A549 (cell line): ENCODE measurements at places on chromosomes 11 and 22. TPM values are rescaled to one million over a fixed set of nuclear protein-coding genes. Genes with fewer than 3 reads are reported as not detected.

Gene OR52A1
- not detected in 3 replicates for polyA plus RNA-seq

Gene OR52L1
- polyA plus RNA-seq: not detected in 3 replicates

Gene NXPE4
- polyA plus RNA-seq: not detected in 3 replicates

Gene KCNJ11
- 0.41 to 0.69 TPM (median 0.53 TPM) in 3 replicates for polyA plus RNA-seq

Gene CHRM4
- 0.28 to 0.38 TPM (median 0.29 TPM) in 3 replicates for polyA plus RNA-seq

Gene OR5P2
- polyA plus RNA-seq: not detected in 3 replicates

Gene SCUBE2
- 0.21 to 0.49 TPM (median 0.45 TPM) in 3 replicates for polyA plus RNA-seq

DNA sequence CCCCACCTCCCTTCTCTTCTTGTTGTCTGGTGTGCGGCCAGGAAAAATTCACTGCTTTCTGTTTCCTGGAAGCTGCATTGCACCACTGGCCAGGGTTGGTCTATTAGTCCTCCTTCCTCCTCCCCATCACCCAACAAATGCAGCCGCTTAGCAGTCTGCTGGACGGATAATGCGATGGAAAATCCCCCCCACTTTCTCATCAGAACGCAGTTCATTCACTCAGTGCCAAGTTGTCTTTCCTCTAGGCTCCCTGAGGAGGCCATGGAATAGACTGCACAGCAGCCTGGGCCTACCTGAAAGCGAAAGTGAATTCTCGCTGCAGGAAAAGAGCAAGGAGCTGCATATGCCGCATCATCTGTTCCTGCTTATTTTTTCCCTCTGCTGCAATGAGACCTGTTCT is 513.6 kb downstream of the METTL15 start:
- DNase-seq: no peak

DNA sequence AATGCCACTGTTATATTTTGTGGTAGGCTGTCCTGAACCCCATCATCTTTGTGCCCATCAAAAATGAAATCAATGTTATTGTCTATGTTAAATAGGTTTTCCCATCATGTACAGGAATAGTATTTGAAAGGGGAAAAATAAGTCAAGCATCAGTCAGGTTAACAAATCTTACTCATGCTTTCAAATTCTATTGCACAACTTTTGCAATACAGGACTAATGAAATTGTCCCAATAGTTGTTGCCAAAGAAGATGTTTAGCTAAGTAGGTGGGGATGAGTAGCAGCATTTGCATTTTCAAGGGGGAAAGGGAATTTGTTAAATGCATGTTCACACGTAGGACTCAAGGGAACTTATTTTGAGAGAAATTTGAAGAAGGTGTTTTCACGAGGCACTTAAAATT is 962.1 kb downstream of the JRKL start:
- no peak for DNase-seq

GRCh38 chr11:110908401-110909105 is 196.3 kb upstream of the ARHGAP20 start:
- DNase-seq: peak; percentile 8

DNA sequence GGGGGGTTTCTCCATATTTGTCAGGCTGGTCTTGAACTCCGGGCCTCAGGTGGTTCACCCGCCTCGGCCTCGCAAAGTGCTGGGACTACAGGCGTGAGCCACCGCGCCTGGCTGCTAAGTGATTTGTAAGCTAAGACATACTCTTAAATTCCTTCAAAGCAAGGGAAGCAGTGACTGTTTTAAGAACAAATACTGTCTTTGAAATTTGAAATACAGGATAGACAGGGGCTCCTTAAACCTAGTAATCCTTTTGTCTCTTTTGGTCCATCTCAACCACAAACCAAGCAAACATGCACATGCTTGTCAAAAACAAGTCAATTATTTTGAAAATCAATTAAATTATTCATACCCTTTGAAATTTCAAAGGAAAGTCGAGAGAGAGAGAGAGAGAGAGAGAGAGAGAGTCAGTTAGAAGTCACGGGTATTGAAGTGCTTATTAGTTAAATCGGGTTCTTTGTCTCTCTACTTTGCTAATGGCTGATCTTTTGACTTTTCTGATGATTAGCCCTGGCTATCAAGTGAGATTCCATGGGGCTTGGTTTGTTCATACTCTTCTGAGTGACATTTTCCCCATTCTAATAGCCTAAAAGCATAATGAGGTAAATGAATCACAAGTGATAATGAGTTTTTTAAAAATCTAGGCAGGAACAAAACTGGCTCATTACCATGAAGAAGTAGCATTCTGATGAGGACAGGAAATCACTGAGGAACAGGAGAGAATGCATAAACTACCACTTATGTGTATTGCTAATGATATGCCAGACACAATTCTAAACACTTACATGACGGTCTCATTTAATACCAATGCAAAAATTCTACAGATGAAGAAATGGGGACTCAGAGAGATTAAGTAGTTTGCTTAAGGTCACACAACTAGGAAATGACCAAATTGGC is 48.0 kb downstream of the MCHR1 start:
- no peak for DNase-seq

GRCh38 chr22:32706149-32706548 is 95.4 kb upstream of the TIMP3 start:
- DNase-seq: peak; percentile 10

DNA sequence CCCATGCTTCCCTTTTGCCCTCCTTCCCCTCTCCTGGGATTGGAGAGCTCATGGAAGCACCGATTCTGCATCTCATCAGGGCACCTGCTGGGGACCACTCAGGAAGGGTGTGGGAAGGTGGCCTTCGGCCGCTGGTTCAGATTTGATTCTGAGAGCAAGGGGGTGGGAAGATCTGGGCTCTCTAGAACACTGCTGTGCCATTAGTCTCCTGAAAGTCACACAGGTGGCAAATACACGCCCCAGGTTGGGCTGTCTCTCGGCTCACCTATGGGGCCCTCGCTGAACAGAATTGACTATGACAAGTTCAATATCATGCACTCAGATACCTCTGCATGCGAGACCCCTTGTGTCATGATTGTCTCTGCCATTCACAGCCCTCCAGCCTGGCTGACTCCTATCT is 12.8 kb upstream of the APOBEC3A start:
- no peak for DNase-seq

DNA sequence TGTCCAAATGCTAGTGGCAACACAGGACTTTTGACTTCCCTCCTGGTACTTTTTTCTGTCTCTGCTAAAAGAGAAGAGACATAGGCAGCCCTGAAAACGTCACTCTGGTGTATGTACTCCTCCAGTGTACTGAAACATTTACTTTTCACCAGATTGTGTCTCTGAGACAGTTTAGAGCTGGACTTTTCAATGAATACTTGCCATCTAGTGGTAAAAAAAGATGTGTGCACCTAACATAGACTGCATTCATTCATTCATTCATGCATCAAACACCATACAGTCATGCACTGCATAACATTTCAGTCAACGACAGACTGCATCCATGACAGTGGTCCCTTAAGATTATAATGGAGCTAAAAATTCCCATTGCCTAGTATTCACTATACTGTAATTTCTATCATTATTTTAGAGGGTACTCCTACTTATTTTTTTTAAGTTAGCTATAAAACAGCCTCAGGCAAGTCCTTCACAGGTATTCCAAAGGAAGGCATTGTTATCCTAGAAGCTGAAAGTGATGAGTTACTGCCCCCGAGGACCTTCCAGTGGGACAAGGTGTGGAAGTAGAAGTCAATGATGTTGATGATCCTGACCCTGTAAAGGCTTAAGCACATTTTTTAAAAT is 186.2 kb downstream of the SPON1 start:
- peak; percentile 10 for DNase-seq

DNA sequence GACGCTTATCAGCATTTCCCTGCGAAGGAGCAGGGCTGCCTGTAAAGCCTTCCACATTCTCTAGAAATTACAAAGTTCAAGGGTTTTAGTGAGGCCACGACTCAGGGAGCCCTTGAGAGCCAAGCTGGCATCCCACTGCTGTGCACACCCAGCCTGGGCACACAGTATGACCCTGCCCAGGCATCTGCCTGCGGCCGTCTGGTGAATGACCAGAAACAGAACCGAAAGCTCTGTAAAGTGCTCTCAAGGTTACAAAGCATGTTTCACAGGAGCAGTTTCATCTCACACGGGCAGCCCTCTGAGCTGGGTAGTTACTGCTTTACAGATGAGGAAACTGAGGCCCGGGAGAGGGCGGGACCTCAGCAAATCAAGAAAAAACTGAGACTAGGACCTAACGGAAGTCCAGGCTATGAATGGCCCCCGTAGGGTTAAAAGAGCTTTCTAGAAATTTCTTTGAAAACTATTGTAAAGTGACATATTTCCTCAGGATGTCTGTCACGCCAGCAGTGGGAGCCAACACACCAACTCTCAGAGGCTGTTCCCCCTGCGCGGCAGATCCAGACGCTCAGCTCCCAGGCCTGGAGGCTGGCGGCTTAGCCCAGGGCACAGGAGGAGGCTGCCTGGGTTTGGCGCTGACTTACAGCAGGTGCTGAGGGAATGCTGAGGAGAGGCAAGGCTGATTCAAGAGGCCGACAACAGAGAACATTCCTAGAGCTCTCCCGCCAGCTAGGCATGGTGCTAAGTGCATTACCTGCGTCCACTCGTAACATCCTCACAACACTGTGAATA is 7.7 kb upstream of the TCF20 start:
- DNase-seq: no peak

DNA sequence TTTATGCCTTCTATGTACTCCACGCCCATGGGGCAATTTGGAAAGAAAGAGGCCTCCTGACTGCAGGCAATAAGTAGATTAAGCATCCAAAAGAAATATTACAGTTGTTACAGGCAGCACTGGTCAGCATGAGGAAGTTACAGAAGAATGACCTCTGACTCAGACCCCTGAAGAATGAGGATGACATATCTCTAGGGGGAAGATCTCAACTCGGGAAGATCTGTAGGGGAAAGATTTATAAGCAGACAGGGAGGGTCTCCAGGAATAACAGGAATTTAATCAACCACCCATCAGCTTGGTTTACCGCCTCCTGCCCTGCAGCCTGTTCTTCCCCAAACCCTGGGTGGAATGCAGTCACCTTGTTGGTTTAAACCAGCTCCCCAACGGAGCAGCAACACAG is 58.0 kb downstream of the RCN1 start:
- DNase-seq: no peak

DNA sequence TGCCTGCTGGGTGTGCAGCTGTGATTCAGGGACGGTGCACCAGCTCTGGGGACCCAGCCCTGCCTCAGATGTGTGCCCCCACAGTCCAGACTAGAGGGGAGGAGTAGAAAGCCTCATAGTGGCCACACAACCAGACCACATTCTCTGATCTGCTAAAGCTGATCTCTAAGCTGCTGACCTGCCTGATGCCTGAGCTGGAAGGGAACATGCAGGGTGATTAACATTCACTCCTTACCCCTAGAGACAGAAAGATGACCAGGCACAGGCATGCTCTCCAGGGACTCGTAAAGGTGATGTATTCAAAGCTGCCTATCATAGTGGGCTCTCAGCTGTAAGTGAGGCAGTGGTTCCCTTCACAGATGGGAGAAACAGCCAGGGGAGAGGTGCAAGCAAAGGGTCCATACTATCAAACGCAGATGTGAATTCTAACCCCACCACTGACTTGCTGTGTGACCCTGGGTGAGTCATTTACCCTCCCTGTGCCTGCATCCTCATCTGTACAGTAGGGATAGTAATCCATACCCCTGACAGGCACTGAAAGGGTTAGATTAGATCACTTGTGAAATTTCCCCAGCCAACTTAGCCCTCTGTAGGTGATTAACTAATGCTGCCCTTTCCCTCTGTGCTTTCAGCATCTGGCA is 29.0 kb upstream of the LRRC32 start:
- no peak for DNase-seq

- DNase-seq: no peak
These were observed 60.5 kb downstream of the CYB5R2 start for GRCh38 chr11:7612661-7613393.

DNA sequence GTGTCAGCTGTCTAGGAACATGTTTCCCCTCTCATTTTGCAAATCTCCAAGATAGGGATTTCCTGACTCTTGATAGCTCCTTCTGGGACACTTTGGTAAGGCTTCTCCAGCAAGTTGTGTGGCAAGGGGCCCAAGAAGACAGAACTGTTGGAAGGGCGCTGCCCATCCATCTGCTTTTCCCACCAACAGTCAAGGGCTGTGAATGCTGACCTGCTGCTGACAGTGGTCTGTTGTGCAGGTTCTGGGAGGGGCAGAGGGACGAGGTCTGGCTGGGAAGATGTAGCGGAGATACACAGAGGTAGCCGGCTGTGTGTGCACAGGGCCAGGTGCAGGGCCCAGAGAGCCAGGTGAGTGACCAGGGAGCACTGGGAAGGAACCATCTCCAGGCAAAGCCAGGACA is 12.2 kb downstream of the BCR start:
- DNase-seq: no peak

- no peak for DNase-seq
These were observed 93.5 kb upstream of the ANO1 start for GRCh38 chr11:69984457-69985261.

DNA sequence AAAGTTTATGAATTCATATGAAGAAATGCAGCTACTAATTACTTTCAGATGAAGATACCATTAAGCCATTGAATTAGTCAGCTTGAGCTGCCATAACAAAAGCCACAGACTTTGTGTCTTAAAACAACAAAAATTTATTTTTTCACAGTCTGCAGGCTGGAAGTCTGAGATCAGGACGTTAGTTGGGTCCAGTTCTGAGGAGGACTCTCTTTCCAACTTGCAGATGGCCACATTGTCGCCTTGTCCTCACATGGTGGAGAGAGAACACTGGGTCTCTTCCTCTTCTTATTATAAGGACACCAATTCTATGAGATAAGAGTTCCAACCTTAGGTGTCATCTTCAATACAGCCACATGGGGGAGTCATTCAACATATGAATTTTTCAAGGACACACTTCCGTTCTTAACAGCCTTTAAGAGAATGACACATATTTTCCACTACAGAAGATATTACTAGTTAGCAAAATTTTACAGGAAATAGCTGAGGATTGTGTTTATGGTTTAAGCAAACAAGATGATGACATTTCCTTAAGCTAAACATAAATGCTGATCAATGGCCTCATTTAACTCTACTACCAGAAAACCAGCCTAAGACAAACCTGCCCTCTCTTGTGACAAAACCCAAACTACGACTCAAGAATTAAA is 56.0 kb downstream of the DCUN1D5 start:
- peak; percentile 11 for DNase-seq

DNA sequence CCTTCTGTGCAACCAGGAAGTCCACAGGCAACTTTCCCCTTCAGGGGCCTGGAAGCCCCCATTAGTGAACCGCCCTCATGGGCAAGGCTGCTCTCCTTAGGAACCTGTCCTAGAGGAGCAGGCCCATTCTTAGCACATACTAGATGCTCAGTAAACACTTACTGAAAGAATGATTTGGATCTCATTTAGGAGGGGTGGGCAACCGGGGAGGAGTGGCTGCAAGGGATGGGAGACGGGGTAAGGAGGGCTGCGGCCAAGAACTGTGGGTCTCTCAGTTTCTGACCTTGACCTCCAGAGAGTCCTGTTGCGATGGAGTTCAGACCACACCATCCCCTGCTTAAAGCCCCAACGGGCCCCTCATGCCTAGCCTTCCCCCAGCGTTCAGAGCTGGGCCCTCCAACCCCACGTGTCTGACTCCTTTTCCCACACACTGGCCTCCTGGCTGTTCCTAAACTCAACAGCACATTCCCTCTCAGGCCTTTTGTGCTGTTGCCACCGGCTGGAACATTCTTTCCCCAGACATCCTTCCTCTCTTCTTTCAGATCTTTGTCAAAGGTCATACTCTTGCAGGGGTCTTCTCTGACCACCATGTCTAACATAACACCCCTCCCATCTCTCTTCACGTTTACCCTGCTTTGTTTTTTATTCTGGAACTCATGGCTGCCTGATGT is 20.7 kb upstream of the PICK1 start:
- no peak for DNase-seq

GRCh38 chr22:45917146-45917545 is 59.8 kb downstream of the WNT7B start:
- no peak for DNase-seq
